GM12892 (cell line): ENCODE measurements at places on chromosomes 7 and 10.

DNA sequence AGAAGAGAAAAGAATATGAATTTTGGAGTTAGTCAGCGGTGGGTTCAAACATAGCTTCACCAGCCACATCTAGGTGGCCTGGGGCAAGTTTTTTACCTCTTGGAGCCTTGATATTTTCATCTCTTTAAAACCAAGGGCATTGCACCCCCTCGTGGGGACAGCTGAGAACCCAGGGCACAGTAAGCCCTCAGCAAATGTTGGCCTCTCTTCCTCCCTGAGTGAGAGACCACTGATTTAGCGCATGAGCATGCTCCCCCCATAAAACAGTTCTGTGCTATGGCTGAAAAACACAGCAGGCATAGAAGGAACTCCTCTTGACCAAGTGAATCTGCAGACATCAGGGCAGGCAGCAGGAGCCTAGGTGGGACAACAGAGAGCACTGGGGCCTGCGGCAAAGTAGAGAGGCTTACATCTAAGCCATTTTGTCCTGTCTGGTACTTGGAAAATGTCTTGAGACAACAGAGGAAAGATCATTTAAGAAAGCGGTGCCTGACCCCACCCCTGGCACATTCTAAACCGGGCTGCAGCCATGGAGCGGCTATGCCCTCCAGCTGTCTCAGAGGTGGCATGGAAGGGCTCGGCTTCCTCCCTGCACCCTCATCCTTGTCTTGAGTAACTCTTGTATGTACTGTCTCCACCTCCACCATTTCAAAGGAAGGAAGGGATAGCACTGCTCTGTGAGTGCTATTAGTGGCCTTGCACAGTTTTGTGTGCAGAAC is 94.7 kb downstream of the ARHGAP22 start:
- DNase-seq = no peak

- DNase-seq = no peak
Observed at GRCh38 chr7:133999178-133999577, 128.0 kb upstream of the LRGUK start.

DNA sequence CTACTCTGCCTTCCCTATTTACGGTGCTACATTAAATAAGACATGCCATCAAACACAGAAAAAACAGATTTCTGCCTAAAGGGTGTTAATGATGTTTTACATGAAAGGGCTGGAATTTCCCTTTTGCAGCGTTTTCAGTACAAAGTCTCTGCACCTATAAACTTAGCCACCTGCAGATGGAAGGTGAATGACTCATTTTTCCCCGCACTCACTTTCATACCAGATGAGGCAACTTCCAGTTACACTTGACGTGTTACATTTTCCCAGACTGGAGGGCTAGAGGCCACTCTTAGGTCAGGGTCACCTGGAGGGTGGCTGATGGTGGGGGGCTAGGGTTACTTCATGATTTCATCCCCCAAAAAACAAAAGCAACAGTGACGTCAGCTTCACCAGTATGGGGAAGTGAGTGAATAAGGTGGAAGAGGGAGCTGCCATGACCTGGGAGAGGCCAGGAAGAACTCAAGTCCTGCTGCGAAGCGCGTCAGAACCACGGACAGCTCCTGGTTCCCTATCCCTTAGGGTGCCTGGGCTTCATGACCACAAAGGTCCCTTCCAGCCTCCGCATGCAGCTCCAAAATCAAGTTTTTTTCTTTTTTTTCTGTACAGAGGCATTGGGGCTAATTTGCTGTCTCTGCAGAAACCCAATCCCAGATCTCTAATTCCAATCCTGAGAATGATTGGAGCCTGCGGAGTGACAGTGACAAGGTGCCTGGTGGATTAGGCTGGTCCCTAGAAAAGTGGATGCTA is 94.0 kb downstream of the ADARB2 start:
- no peak for DNase-seq

DNA sequence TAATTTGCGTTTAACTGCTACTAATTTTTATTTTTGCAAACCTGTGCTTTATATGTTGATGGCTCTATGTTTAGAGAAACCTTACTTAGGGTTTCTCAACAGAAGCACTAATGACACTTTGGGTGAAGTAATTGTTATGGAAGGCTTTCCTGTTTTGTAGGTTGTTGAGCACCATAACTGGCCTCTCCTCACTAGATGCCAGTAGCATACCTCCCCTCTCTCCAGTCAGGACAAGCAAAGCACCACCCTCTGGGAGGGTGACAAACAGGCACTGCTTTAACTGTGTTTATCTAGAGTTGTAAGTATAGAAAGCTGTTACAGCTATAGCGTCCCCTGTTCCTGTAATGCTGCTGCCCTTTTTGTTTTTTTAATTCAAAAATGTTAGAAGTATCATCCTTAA is 60.9 kb downstream of the WAC start:
- DNase-seq = no peak

GRCh38 chr10:21049482-21049881 is 152.4 kb upstream of the NEBL start:
- DNase-seq = no peak

DNA sequence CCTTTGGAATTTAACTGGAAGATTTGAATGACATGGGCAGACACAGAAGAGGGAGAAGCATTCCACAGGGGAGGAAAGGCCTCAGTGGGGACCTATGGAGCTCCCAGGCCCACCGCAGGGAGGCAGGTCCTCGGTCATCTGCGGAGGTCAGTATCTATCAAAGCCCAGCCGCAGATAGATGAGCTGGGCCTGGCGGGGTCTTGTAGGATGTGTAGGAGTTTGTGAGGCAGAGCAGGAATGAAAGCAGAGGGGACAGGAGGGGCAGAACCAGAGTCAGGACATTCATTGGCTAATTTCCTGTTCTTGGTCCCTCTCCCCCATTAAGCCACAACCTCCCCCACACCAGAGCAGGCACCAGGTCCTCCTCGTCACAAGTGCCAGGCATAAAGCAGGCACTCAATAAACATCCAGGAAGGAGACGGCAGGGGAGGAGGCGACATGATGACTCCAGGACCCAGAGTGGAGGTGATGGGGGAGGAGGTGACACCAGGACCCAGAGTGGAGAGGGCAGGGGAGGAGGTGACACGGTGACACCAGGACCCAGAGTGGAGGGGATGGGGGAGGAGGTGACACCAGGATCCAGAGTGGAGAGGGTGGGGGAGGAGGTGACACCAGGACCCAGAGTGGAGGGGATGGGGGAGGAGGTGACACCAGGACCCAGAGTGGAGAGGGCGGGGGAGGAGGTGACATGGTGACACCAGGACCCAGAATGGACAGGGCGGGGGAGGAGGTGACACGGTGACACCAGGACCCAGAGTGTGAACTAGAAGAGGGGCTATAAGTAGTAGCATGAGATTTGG is 83.7 kb upstream of the PDGFA start:
- DNase-seq = no peak

DNA sequence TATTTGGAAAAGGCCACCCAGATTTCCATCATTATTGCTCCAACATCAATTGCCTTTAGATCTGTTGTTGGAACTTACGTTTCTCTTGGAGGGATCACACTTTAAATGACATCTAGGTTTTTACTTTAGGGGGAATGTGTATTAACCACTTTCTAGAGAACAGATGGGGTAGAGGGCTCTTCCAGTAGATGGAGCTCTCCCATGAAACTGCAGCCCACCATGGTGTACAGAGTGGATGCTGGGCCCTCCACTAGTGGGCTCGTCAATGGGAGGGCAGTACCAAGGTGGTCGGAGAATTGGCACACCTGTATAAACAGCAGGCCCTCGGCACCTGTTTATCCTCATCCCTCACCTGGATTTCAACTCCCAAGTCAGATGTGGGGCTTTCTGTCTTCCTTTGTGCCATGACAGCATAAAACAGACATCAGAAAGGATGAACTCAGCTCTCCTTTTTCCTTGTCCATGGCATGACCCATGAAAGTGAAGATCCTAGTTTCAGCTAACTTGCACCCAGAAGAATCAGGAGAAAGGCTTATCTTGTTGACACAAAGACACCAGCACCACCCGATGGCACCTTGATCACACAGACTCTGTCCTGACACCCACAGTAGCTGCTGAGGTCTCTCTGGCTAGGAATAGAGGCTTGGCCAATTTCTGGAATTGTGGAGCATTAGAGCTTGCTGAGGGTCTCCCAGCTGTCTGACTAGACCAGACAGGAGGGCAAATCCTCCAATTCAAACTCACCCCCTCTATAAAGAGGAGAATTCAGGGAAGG is 150.5 kb downstream of the CYP26A1 start:
- no peak for DNase-seq

DNA sequence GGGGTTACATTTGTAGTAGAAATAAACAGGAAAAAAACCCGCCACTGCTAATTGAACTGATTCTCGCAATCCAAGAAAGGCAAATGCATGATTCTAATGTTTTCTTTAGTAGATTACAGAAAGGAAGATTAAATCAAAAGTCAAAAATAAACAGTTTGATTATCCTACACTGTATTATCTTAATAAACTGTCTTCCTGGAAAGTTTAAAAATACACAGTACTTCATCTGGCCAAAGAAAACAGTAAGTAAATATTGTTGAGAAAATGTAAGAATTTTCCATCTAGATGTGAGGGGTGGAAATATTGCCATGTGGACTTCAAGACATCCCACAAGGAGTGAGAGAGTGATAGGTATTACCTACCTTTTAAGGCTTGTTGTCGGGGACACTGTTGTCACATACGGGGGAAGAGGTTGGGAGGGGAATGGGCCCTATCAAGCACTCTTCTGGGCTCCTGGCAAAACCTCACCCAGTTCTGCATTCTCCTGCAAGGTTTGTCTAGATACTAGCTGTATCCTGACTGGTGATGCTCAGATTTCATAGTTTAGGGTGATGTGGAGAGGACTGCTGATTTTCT is 17.8 kb downstream of the GRK5 start:
- DNase-seq = no peak

- no peak for DNase-seq
Observed at GRCh38 chr7:132108563-132108962, 467.7 kb downstream of the PLXNA4 start.

DNA sequence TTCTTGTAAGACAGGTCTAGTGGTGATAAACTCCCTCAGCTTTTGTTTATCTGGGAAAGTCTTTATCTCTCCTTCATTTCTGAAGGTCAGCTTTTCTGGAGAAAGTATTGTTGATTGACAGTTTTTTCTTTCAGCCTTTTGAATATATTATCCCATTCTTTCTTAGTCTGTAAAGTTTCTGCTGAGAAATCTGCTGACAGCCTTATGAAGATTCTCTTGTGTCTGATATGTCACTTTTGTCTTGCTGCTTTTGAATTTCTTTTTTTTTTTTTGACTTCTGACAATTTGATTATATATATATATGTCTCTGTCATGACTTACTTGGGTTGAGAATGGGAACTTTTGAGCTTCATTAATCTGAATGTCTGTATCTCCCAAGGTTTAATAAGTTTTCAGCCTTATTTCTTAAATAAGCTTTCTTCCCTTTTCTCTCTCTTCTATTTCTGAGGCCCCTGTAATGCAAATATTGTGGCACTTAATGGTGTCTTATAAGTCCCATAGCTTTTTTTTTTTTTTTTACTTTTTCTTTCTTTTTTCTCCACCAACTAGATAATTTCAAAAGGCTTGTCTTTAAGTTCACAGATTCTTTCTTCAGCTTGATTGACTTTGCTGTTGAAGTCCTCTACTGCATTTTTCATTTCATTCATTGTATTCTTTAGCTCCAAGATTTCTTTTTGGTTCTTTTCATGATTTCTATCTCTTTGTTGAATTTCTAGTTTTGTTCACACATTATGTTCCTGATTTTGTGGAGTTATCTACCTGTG is 81.4 kb upstream of the IL6 start:
- DNase-seq = no peak
